Natural killer cell treated with Interleukin-12 subunit alpha and Interleukin-12 subunit beta and Interleukin-15 and Interleukin-18, amount 100 ng/mL, for 72 hours (primary cell): ENCODE measurements at places on chromosomes 7 and 10. TPM values are rescaled to one million over a fixed set of nuclear protein-coding genes. Genes with fewer than 3 reads are reported as not detected.

Gene ATP6V0A4
- 0.98 TPM for total RNA-seq

Gene LIPM
- not detected for total RNA-seq

DNA sequence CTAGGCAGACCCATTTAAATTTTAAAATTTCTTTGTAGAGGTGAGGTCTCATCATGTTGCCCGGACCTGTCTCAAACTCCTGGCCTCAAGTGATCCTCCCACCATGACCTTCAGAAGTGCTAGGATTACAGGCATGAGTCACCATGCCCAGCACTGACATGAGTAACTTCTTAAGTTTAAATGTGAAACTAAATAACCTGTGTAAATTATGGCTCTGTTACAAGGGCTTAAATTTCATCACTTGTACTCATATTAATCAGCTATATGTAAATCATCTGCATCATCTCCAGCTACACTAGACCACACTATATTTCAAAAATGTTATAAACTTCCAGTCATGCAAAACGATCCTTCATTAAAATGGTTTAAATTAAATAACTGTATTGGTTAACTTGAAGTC lies 56.1 kb downstream of the ATAD1 start:
- peak; percentile 67 for DNase-seq

Gene KIF11
- 25.6 TPM for total RNA-seq

- no peak for DNase-seq
These were observed 527 bp upstream of the HERPUD2 start for GRCh38 chr7:35695473-35695850.

DNA sequence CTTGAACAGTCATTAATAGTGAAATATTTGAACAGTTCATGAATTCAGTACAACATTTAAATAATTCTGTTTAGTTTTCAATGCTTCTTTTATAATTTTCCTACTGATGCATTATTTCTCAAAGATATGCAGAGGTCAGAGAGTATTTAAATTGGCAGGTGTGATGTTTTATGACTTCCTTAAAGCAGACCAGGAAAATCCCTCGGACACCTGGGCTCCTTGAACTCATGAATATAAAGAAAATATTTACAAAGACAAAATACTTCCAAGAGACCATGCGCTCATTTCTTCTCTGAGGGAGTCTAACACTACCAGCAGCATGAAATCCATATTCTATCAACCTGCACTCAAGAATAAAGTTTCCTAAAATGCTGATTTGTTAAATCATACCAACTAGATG lies 127.6 kb downstream of the IPMK start:
- DNase-seq = no peak

Gene CALML5
- not detected for total RNA-seq

GRCh38 chr7:81419731-81420130 lies 350.1 kb downstream of the HGF start:
- DNase-seq = no peak
